Pancreas (tissue), 10 donors: ENCODE measurements at places on chromosomes 16 and 17. TPM values are rescaled to one million over a fixed set of nuclear protein-coding genes. Genes with fewer than 3 reads are reported as not detected.

- DNase-seq: no peak
Measured at GRCh38 chr17:45991341-45991740, 7.7 kb upstream of the STH start.

KRTAP3-2 gene
- not detected for polyA plus RNA-seq

TAF15 gene
- polyA plus RNA-seq: 88.1 TPM

DNA sequence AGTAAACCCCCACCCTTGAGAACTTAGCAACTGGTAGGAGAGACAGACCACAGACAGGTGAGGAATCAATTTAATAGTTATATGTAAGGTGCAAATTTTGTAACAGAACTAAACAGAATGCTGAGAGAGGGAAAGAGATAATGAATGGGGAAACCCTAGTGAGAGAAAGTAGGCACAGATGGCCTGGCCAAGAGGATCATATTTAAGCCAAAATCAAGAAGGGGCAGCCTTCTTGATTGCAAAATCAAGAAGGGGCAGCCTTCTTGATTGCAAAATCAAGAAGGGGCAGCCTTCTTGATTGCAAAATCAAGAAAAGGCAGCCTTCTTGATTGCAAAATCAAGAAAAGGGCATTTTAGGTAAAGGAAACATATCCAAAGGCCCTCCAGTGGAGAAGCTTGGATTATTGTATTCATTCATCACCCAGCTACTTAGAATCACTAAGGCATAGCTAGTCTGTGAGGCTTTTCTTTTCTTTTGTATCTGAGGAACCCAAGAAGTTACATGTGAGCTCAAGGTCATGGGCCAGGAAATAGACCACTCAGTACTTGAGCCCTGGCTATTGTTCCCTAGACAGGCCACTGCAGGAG lies 190.6 kb downstream of the CYLD start:
- no peak for DNase-seq

GRCh38 chr16:48450367-48450766 lies 65.2 kb upstream of the SIAH1 start:
- no peak for DNase-seq

- no peak for DNase-seq
Measured at GRCh38 chr17:52159246-52160135, 977 bp upstream of the CA10 start.
